HuH-7 (cell line): ENCODE measurements at places on chromosomes 5 and 9.

DNA sequence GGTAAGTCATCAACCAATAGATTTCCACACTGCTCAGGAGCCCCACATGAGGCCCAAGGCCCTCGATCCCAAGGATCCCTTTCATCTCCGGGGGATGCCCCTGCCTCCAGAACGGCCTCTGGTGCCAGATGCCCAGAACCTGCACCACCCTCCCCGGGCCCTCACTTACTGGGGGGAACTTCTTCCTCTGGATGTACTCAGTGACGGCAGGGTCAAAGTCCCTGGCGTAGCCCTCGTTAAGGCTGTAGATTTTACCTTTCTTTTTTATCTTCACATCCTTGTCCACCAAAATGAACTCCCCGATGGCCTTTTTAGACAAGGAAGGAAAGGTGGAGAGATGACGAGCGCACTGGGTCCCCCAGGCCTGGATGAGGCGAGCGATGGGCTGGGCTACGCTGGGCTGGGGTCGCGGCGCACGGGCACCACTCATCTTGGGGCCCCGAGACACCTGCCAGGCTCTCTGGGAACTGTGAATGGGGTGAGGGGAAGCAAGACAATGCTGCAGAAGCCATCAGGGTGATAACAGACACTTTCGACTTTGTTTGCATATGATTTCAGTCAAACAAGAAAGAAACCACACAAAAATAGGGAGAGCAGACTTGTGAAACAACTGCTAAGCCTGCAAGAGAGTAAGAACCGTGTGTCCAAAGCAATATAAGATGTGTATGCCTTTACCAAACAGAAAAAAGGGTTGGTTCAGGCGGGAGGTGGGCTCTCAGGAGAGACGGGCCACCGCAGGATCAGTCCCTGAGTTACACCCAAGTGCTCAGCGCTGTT, 13.2 kb upstream of the FBP2 start:
- DNase-seq = no peak

GRCh38 chr5:173099461-173099860, 43.3 kb downstream of the CREBRF start:
- no peak for DNase-seq

DNA sequence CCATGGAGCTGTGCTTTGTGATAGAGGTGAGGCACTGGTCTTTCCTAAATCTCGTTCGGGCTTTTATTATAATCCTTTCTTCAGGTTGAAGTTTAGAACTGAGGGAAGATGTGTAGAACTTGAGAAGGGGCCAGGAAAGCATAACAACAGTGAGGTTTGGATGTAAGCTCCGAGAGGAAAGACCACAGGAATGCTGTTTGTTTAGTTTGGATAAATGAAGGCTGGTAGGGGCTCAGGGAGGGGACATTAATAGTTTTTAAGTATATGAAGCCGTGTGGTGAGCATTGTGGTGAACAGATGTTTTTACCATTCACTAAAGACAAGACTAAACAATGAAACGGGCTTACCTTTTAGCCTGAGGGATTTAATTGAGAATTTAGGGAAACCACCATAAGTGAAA, 130.8 kb downstream of the ARHGAP26 start:
- no peak for DNase-seq

GRCh38 chr9:133375116-133375723, 640 bp downstream of the SURF4 start:
- peak; percentile 72 for DNase-seq

GRCh38 chr5:148843510-148844318, 17.3 kb downstream of the ADRB2 start:
- no peak for DNase-seq

GRCh38 chr5:139863361-139863760, 67.8 kb downstream of the PSD2 start:
- no peak for DNase-seq

GRCh38 chr5:167939686-167940085, 351.8 kb upstream of the WWC1 start:
- no peak for DNase-seq

- no peak for DNase-seq
These were observed 12.0 kb upstream of the IFNA1 start for GRCh38 chr9:21428235-21428634.

DNA sequence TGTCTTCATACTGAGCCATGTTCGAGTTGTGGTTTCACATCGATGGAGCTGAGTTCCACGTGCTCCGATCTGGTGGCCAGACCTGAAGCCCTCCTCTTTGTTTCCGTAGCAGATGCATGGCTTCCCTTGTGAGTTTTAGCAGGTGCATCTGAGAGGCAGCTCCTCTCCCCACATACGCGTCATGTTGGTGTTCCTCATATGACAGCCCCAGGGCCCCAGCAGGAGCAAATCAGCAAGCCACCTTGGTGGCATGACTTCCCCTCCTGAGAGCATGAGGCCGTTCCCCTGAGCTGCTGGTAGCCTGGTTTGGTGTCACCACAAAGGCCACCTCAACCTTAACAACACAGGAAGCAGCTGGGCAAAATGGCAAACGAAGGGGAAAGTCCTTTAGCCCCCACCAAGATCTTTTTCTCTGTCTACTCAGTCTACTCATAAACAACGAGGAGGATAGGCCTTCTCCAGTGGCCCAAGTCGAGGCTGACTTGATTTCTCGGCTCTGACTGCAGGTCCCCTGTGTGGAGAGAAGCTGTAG, 5.9 kb downstream of the CYFIP2 start:
- DNase-seq = no peak

DNA sequence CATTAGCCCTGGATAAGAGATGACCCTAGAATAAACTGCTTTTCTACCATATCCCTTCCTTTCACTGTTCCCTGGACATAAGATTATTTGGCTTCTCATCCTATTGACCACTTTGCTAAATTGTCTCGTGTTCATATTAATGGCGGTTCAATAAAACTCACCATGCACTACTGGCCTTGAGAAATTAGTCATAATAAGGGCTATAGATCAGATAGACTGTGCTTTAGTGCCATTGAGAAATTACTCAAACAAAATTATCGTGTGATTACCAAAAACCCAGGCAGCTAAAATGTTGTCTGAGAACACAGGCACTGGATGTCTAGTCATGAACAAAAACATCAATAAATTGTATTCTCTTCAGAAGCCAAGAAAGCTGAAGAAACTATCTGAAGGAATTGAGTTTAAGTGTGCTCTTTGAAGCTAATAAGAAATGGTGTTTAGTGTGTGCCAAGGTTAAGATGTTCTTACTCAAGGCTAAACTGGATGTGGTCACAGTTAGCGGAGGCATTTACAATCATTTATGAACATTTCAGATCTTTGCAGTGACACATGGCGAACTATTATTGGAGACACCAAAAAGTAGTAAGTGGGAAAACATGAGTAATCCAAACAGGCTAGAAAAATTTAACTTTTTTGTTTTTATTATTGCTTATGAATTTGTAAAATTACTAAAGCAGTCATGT, 460.4 kb upstream of the RORB start:
- no peak for DNase-seq

DNA sequence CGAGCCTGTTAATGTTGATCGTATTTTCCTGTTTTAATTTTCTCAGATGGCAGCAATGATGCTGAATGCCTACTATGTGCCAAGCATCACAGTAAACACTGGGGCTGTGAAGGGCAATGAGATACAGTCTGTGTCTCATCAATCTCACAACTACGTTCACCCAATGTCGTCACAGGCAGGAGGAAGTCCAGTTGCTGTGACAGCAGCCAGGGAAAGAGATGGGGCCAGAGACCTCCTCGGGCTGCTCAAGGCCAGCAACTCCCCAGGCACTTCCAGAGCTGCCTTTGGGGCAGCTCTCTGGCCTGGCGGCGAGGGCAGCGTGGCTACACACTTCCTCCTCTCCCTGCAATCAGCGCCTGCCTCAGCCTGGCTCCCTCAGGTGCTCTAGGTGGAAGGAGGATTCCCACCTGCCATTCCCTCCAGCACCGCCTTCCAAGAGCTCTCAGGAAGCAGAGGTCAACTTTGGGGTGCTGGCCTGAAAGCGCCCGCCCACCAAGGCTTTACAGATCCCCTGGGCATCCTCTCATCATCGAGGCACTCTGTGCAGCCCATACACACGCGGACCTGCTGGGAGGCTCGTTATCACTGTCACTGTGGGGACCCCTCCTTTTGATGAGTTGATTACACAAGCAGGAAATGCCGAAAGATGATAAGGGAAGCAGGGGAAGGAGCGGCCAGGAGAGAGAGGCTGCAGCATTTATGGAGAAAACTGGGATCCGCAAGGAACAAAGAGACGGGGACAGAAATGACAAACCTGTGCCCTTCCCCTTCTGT, 159.2 kb downstream of the ZDHHC21 start:
- DNase-seq = no peak

GRCh38 chr9:87436716-87437115, 61.0 kb upstream of the DAPK1 start:
- DNase-seq = no peak

DNA sequence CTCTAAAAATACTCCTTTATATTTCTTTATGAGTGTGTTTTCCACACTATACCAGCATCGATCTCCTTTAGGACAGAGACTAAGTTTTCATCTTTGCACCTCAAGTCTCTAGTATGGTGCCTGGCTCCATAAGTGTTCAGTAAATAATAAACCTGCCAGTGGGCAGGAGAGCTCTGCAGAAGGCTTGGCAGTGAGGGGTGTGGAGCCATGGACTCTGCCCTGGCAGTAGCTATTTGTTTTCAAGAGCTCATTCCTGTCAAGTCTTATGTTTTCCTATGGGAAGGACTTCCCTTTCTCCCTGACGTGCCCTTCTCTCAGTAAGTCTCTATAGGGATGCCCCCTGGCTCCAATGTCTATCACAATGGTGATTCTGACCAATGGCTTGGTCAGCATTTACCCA, 252.2 kb downstream of the PIK3R1 start:
- DNase-seq = no peak
